ENCODE measurements at places on chromosomes 6 and 20.
A peak's percentile ranks its signal among the peaks of the same experiment; 100 is the strongest.

DNA sequence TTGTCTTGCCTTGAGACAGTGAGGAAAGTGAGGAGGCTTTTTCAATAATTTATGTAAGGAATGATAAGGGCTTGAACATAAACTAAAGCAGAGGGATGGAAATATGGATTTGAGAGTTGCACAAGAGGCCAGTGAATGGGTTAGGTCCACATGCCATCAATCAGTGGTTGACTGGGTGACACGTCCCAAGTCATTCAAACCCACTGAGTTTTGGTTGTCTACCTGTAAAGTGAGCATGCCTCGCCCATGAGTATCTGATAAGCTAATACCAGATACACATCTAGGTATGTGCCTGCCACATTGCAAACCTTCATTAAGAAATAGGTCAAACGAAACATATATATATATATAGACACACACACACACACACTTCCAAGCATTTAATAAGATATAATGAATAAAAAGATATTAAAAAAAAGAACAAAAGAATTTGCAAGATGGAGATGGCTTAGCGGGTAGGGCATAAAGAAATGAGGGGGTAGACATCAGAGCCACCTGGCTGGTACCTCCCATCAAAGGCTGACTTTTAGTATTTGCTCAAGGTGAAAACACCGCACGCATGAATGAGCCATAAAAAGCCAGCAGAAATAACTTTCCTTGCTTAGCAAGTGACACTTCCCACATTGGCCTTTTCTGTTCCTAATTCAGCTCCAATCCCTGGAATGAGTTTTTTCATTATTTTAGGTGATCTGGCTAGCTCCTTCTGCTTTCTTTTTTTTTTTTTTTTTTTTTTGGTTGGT, 109.1 kb upstream of the GGTLC1 start:
- no peak for DNase-seq

GRCh38 chr6:158565122-158565429, 5.2 kb downstream of the TMEM181 start:
- DNase-seq, result no peak

DNA sequence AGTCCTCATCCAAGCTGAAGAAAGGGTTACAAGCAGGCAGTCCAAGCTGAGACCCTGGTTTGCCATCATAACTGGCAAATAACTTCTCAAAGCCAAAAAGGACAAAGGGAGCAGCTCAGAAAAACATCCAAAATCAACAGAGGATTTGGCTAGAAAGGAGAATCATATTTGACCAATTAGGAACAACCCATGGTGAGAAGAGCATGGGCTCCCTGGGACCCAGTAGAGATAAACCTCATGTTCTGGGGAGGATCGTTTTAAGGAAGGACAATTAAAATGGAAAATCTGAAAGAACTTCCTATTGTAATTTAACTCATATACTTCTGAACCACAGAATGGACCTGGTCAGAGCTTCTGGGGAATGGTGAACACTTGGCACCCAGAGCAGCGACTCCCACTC, 71.5 kb downstream of the PRND start:
- DNase-seq, result no peak

- no peak for DNase-seq
Observed at GRCh38 chr6:54515713-54516112, 207.5 kb downstream of the TINAG start.

GRCh38 chr6:94769197-94769596, 808.1 kb upstream of the MANEA start:
- no peak for DNase-seq

GRCh38 chr6:10847684-10848083, 9.3 kb upstream of the MAK start:
- no peak for DNase-seq

DNA sequence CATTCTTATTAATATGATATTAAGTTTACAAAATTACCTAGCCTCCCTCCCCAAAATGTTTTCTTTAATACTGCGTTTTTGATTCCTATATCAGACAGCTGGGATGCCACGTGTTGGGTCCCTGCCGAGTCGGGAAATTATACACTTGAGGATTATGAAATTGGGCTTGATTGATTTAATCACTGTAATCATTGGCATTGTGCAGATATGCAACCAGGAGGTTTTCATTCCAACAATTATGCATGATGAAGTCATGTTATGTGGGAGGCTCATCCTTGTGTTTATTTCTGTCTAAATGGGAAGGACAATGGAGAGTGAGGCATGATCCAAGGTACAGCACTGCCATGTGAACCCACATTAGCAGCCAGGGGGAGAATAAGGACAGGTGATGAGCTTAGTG, 30.6 kb upstream of the RIPOR2 start:
- no peak for DNase-seq

DNA sequence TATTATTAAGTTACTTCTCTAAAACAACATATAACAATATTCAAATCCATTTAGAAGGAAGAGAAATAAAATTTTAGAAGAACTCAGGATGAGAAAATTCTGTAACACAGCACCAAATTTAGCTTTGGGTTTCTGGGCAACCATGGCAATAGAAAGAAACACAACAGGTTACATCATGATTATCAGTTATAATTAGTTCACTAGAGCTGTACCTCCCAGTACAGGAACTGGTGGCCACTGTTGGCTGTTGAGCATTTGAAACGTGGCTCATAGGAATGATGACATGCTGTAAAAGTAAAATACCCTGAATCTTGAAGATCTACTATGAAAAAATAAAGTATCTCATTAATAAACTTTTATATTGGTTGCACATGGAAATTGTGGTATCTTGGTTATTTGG, 23.7 kb upstream of the MAP3K4 start:
- no peak for DNase-seq

GRCh38 chr20:53834062-53834442, 236.3 kb downstream of the BCAS1 start:
- DNase-seq, result peak; percentile 50

GRCh38 chr6:126033696-126034095, 47.4 kb downstream of the TRMT11 start:
- DNase-seq, result peak; percentile 94

- peak; percentile 34 for DNase-seq
Observed at GRCh38 chr6:42960243-42961019, at the start of gene GNMT. GNMT (plus strand) TSS chr6:42960754; CDS start chr6:42960768, 14 bp downstream.

DNA sequence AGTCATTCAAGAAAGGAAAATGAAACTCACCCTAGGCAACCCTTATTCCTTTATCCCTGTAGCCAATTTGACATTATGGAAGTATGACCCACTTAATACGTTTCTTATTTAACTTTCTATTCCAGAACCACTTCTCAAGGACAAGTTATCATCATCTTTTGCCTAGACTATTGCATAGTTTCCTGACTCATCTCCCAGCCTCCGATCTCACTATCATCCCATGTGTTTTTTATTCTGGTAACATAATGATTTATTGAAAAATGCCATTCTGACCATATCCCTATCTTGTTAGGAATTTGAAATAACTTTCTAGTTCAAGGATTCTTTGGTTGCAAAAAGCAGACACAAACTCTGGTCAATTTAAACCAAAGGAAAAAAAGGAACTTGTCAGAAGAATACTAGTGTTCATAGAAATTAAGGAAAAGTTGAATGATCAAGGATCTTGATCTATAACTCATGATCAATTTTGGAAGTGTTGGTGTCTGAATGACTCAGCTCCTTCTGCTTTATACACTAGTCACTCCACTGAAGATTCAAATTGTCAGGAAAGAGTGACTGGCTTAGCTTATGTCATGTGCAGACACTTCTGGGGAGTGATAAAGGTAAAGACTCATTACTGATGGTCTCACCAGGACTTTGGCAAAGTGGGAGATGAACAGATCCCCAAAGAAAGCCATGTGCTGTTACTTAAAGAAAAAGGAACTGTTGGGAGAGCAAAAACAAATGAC, 8.5 kb upstream of the TINAG start:
- peak; percentile 82 for DNase-seq

GRCh38 chr6:161218222-161218621, 55.6 kb downstream of the AGPAT4 start:
- DNase-seq, result no peak
